ENCODE measurements at places on chromosomes 13 and 19.

DNA sequence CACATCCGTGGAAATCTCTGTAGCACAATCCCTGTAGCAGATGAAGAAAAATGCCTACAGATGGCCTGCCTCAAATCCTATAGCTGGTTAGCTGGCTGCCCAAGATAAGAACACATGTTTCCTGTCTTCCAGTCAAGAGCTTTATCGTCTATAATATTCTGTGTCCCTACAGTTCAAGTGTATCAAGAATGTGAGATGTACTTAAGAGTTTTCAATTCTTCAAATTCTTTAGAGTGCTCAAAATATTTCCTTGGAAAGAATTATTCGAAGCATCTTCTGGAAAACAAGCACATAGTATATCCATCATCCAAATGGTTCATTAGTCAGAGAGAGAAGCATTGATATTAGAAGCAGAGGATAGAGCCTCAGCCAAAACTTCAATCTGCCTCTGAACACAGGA lies 239.8 kb downstream of the COG6 start:
- DNase-seq, result peak; percentile 73

DNA sequence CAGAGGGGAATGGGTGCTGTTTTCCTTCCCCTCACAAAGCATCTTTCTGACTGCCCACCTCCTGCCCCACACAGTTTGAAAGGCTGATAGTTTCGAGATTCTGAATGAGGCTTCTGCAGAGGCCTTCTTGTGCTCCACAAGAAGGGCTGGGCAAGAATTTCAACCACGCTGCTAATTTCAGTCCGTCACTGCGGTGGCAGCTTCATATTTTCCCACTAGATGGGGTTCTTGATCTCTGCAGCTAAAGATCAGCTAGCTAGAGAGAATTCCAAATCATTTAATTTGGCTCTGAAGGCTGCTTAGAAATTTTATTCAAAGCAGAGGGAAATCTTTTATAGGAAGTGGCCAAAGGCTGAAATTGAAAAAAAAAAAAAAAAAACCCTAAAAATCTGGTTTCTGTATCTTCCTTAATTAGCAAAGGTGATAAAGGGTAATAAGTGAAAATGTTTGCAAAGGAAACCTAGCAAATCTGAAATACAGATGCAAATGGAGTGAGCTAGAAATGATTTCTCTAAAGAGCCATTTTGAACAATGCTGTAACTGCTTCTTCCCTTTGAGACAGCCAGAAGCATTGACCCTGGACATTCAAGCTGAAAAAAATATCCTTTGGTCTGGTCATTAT lies 38.0 kb upstream of the C13orf42 start:
- DNase-seq, result peak; percentile 56

DNA sequence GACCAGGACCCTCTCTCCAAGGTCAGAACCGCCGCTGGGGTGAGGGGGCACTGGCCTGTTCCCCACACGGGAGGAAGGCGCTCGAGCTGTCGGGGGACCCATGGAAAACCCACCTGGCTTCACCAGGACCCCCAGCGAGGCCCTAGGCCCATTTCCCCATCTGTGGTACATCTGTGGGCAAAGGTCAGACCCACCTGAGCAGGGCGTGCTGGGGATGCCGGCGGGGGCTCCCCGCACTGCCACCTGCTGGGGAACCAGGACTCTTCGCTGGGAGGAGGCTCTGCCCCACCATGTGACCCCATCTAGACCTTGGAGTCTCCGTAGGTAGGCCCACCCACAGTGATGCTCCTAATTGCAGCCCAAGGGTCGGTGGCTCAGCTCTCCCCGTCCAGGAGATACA lies 511 bp downstream of the WDR88 start:
- no peak for DNase-seq

GRCh38 chr19:1864480-1865171 lies 1.2 kb upstream of the KLF16 start:
- peak; percentile 62 for DNase-seq

DNA sequence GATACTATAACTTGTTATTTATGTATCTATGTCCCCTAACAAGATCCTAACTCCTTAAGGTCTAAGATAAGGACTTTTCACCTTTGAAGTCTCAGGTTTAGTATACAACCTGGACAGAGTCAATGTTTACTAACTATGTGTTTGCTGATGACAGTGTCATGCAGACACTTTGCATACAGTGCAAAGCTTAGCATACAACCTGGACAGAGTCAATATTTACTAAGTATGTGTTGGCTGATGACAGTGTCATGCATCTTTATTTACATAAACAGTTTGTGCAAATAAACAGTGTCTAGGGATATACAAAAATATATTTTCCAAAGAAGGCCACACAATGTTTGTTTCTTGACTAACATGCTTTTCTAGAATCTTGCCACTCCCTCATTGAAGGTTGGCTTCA lies 34.7 kb downstream of the DCT start:
- no peak for DNase-seq

- no peak for DNase-seq
Observed at GRCh38 chr13:114296902-114297301, 15.5 kb downstream of the UPF3A start.

- DNase-seq, result no peak
Observed at GRCh38 chr13:35920816-35921215, 210.4 kb downstream of the DCLK1 start.

GRCh38 chr13:39259371-39260140 lies 221.3 kb downstream of the NHLRC3 start:
- peak; percentile 63 for DNase-seq

GRCh38 chr13:45989607-45990006 lies 62.9 kb downstream of the ZC3H13 start:
- peak; percentile 44 for DNase-seq

GRCh38 chr13:73757481-73758233 lies 376.5 kb downstream of the KLF12 start:
- no peak for DNase-seq

DNA sequence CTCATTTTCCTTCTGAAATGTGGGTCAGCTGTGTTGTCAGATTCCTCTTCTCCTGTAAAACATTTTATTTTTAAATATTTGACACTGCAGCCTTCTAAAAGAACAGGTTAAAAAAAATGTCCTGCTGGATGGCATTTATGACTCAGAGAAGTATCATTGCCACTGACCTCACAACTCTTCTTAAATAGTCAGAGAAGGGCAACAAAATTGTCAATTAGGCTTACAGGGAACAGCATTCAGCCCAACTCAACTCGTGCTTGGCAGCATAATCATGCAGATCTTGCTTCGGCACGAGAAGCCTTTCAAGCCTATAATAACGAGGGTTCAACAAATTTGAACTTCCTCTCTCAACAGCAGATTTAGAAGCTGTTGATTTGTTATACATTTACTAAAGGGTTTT lies 296.7 kb upstream of the DACH1 start:
- DNase-seq, result peak; percentile 49

DNA sequence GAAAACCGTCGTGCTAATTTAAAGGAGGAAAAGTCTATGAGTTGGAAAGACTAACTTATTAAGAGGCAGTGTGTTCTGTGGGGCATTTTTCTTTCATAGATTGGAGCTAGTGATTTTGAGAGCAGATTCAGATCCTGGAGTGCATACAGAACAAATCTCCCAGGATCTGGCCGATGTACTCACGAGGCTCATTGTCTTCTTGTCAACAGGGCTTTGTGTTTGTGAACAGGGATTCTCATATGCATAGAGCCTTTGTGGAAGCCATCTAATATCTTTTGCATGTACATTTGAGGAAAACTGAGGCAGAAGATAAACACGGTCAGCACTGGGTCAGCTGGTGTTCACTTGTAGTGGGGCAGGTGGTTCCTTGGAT lies 482.9 kb upstream of the TSHZ3 start:
- DNase-seq, result no peak

DNA sequence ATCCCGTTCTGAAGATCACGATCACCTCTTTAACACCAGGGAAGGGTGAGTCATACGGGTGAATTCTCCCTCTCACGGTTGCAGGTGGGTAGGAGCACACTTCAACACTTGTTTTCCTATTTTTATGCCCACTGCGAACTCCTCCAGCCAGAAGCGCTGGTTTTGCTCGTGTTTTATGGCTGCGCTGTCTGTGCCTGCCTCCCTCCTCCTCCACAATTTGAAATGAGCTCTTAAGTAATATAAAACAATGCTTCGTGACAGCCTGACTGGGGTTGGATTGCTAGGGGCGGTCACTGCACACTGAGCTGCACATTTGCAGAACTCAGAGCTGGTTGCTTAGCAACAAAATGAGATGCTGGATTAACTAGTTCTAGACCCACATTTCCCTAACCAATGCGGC lies 12.9 kb downstream of the CCDC70 start:
- DNase-seq, result no peak

DNA sequence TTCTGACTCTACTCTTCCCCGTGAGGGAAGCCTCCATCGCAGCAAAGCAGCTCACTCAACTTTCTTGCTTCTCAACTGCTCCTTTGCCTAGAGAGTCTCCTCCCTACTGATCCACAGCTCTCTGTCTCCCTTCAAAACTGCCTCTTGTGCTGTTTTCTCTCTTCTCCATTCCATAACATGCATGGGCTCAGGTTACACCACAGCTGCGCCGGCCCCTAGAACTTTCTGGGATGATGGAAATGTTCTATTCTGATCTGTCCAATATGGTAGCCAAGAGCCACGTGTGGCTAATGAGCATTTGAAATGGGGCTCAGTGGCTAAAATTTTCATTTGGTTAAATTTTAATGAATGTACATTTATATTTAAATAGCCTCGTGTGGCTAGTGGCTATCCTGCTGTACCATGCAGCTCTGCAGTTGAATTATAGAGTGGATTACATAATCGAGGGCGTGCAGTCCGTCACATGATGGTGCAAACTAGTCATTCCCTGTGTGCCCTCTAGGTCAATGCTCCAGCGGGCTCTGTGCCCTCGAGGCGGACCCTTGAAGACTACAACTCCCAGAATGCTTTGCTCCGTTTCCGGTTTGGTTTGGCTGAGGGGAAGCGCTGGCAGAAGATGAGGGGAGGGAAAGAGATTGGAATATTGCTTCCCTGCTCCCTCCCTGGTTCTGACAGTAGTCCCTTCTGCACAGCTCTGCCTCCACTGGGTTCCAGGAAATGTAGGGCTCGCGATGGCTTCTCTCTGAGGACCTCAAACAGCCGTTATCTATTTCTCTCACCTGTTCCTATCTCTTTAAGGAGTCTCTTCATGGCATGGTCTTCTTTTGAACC lies 109.8 kb downstream of the CACNA1A start:
- peak; percentile 55 for DNase-seq

GRCh38 chr13:111908361-111908760 lies 158.6 kb upstream of the SOX1 start:
- DNase-seq, result no peak

DNA sequence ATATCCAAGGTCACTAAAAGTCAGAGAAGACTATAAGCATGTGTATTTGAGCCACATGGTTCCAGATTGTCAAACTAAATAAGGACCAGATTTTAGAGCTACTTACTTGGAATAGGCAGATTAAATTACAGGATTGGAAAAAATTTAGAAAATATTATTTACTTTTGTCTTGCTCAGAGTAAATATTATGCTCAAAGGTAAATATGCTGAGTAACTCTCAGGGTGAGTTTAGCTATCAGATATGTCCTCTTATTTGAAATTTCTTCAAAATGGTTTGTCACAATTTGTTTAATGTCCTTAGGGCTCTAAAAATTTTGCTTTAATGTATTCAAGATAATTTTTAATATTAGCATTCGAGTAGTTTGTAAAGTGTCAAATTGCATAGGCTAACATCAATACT lies 2455.2 kb downstream of the PCDH9 start:
- no peak for DNase-seq

DNA sequence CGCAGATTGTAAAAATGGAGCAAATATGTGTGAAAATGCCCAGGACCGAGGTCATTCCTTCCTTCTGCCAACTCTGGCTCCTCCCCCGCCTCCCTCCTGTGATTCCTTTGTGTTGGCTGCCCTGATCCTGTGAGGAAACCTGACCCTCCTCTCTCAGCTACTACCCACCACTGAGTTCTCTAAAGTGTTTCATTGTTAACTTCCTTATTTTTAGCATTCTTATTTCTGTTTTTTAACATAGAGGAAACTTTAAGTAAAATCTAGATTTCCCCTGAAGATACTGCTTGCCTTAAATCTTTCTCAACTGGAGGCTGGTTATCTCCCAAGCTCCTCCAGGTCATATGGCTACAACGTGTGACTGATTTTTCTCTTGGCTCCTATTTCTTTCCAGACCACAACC lies 21.7 kb upstream of the FBXL3 start:
- no peak for DNase-seq

DNA sequence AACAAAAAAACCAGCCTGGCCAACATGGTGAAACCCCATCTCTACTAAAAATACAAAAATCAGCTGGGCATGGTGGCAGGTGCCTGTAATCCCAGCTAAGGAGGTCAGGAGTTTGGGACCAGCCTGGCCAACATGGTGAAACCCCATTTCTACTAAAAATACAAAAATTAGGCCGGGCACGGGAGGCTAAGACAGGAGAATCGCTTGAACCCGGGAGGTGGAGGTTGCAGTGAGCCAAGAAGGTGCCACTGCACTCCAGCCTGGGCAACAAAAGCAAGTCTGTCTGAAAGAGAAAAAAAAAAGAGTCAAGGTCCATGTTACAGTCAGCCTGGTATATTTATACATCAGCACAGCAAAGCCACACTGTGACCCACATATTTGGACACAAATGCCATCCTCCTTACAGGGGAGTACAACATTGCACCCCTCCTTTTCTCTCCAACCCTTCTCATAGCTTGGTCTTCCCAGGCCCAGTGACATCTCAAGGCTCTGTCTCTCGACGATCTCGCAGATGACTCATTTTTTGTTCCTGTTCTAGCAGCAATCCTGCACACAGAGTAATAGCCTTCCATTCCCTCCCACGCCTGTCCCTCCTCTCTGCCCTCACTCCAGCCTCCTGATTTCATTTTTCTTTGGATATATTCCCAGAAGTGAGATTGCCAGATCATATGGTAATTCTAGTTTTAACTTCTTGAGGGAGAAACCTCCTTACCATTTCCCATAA lies 21.0 kb upstream of the DPP9 start:
- peak; percentile 80 for DNase-seq

DNA sequence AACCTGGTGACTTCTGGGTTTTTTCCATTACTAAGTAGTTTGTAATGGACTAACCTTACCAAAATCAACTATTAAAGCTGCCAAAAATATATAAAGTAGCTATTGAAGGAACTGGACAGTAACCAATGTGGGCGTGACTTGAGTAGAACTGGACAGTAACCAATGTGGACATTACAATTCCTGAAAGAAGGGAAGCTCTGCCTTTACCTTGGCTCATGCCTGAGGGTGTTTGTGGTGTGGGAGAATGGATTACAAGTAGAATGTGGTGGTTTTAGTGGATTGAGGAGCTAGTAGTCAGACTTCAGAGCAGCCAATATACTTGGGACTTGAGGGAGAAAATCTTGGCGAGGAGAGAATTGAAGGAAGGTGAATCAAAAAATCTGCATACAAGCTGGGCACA lies 17.5 kb downstream of the LRRC63 start:
- DNase-seq, result no peak

- DNase-seq, result peak; percentile 48
Observed at GRCh38 chr13:29721766-29722165, 126.3 kb upstream of the SLC7A1 start.

DNA sequence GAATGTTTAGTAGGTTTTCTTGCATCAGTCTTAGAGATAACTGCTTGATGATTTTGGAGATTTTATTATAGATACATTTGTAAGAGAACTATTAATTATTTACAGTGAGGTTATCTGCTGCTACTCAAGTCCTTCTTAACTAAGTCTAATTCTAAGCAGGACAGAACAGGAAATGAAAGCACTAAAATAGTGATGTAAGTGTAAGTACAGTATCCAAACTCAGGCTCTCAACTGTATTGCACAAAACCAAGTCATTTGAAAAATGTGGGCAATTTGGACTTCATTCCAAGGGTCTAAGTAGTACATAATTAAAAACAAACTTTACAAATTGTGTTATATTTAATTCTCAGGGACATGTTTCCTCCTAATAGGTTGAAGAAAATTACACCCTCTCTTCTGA lies 417.1 kb downstream of the ITGBL1 start:
- peak; percentile 28 for DNase-seq

GRCh38 chr19:41811036-41811435 lies 14.6 kb downstream of the CEACAM3 start:
- no peak for DNase-seq
